ENCODE measurements at places on chromosomes 6 and 20.

GRCh38 chr20:7710440-7710839 lies 229.8 kb downstream of the HAO1 start:
- no peak for DNase-seq

- no peak for DNase-seq
Measured at GRCh38 chr20:37395410-37395797, 49.5 kb downstream of the SRC start.

DNA sequence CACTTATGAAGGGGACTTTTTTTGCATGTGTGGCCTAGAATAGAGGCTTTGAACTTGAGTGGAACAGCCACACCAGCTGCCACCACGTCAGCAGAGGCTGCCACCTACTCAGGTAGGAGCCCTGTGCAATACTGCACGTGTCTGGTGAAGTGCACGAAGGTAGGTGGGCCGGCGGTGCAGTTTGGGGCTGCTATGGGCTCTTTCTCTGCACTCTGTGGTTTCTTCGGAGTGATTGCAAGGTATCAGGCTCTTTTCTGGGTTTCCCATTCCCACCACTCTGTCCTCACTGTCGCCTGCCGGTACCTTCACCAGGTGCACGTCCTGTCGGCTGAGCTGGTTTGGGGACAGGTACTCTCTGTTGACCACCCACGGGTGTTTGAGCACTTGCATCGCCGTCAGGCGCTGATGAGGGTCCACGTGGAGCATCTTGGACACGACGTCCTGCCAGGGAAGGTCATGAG lies 30.8 kb upstream of the MPC1 start:
- DNase-seq, result no peak

GRCh38 chr6:150492941-150493340 lies 106.7 kb upstream of the PLEKHG1 start:
- DNase-seq, result no peak

DNA sequence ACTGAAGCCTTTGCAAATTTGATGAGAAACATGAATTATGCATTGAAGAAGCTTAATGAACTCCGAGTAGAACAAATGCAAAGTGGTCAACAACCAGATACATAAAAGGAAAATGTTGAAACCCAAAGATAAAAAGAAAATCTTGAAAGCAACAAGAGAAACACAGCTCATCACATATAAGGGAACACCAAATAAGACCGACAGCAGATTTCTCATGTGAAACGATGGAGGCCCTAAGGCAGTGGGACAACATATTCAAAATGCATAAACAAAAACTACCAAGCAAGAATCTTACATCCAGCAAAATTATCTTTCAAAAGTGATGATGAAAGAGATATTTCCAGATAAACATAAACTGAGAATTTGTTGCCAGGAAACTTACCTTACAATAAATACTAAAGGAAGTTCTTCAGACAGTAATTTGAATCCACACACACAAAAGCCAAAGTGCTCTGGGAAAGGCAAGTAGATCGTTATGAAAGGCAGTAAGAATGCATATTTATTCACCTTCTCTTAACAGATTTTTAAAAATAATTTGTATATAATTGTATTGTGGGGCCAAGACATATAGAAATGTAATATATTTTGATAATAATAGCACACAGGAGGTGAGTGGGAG lies 22.5 kb downstream of the SLC52A3 start:
- no peak for DNase-seq

All from T-helper 17 cell (primary cell).